T-helper 17 cell (primary cell): ENCODE measurements at places on chromosomes 13 and 19.

DNA sequence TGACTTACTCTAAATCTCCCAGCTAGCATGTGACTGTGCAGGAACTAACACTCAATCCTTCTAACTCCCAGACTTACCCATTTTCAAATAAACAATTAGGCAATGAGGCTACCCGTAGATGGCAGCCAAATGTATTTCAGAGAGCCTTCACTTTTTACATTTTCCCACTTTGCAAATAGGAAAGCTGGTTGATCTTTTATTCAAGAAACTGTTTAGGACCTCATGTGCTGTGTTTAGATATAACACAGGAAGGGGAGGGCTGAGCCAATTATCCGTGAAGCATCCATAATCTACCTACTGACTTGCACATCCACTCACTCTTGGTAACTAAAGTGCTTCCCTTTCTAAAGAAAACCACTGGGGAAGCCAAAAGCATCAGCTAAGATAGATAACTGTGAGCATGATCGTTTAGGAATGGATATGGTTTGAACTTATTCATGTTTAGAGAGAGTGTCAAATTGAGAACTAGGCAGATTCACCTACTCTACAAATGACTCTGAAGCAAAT lies 33.4 kb downstream of the MBNL2 start:
- no peak for DNase-seq

DNA sequence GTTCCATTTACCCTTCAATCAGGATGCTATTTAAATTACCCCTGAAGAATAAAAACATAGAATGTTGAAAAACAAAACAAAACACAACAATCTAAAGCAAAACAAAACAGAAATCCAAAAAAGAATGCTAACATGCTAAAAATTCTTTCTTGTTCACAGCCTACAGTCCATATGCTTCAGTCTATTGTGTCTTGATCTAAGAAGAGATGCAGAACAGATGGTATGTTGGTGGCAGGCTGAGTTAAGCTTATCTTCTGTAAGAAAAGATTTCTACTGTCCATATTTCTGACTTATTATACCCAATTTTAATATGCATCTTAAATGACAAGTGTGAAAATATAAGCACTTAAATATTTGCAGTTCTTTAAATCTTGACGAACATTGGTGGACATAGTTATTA lies 356.1 kb upstream of the SLITRK1 start:
- no peak for DNase-seq

GRCh38 chr13:31476266-31476665 lies 263.1 kb upstream of the RXFP2 start:
- no peak for DNase-seq

- no peak for DNase-seq
These were observed 84.8 kb downstream of the ZMYM2 start for GRCh38 chr13:20043207-20043925.

GRCh38 chr13:27481766-27482165 lies 31.4 kb upstream of the MTIF3 start:
- no peak for DNase-seq

GRCh38 chr13:39527961-39528660 lies 74.9 kb downstream of the LHFPL6 start:
- DNase-seq: no peak

DNA sequence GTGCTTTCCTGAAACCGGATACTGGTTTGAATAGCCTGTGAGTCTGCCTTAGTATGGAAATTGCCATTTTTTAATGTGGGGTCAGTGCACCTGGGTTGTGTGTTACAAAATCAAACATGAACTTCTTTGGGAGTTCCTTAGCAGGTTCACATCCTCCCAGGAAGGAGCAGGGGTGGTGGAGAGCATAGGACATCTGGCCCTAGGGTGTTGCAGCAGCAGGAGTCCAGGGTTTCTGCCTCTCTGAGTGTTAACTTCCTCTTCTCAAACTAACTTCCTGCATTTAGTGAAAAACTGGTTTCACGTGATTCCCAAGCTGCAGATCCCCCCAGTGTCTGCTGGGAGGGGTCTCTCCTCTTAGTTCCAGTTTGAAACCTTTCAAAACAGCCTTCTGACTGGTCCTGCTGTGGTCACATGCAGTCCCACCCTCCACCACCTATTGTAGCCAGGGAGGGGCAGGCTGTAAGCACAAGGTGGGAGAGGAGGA lies 7.2 kb downstream of the RNASEH2B start:
- no peak for DNase-seq

- no peak for DNase-seq
These were observed 70.4 kb upstream of the CACNA1A start for GRCh38 chr19:13576726-13577125.

DNA sequence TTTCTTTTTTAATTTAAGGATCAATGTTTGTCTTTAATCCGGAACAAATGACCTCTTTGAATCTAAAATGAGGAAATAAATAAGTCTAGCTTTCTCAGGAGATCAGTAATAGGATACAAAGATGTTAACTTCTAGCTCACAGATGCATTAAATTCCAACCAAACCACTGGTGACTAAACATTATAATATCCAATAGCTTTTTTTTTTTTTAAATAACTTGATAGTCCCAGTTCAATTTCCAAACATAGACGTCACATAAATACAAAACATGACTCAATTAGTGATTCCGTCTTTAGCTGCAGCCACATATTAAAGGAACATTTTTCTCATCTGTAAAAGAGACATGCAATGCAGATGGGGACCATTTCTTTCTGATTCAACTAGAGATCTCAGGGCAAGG lies 390.5 kb upstream of the PCDH9 start:
- no peak for DNase-seq

GRCh38 chr13:29318741-29319140 lies 276.7 kb downstream of the SLC7A1 start:
- no peak for DNase-seq

- DNase-seq: no peak
These were observed 79.6 kb upstream of the UQCRFS1 start for GRCh38 chr19:29292562-29292961.

GRCh38 chr13:36850790-36851438 lies 31.9 kb downstream of the RFXAP start:
- DNase-seq: no peak

GRCh38 chr19:29985196-29985595 lies 43.2 kb downstream of the URI1 start:
- DNase-seq: no peak

GRCh38 chr19:14786421-14786851 lies 8.1 kb upstream of the ADGRE2 start:
- no peak for DNase-seq

- no peak for DNase-seq
These were observed 71.2 kb downstream of the MYO16 start for GRCh38 chr13:108700422-108701170.

DNA sequence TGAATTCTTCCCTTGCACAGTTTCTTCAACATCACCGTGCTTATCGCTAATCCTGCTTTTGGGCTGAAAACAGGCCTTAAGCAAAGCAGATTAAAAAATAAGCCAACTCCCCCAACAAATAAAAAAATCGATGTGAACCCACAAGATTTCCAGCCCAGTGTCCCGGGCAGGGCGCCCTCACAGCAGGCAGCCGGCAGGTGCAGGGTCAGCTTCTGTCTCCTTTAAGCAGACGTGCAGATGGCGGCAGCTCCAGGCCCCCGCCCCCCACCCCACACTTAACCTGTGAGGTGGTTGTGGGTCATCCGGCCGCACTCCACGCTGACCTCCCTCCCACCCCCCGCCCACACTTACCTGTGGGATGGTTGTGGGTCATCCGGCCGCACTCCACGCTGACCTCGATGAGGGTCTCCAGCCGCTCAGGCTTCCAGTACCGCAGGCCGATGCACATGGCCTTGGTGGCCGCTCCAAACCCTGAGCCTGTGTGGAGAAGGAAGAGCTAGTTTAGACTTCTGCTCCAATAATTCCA lies 19.8 kb downstream of the ADPRHL1 start:
- no peak for DNase-seq

DNA sequence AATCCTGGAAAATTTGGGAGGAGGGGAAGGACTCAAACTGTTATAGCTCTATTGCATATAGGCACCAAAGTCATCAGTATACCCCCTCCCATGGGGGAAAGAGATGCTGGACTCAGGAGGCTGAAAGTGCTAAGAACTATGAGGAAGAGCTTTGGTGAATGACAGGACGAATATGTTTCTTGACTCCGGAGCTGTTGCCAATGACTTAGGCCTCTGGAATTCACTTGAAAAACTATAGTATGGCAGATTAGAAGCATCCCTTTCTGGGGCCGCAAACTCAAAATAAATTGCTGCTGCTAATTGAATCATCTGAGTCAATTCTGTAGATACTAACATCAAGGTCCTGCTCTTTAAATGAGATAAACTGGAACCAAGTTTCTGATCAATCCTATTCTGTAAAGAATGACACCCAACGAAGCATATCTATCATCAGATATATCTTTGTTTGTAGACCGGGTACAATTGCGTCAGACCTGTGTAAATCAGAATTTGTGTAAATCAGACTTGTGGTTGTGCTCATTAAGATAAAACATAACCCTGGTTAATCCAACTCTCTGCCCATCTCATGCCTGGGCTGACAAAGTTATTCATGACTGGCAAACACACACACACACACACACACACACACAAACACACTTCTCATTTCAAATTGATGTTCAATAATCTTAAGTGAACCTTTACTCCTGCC lies 1793.8 kb upstream of the PCDH20 start:
- no peak for DNase-seq

GRCh38 chr13:105097521-105097920 lies 1437.9 kb downstream of the EFNB2 start:
- no peak for DNase-seq

DNA sequence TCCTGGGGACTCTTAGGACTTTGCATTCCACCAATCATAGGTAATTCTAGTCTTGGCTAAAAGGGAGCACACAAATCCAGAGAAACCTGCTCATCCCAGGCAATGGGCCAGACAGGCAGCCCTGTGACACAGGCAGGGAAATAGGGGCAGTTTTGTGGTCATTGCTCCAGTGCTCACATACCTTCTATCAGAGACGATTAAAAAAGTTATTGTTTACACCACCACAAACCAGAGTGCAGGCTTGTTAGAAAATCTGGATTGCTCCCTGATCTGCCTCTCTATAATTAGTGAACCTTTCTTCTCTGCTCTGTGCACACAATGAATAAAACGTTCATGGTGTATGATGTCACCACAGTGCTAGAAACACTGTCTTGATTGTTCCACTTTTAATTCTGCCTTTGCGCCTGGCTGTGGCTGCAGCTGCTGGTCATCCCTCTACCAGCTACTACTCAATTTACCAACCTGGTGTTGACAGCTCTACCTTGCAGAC lies 121.6 kb upstream of the SPATA13 start:
- DNase-seq: no peak

DNA sequence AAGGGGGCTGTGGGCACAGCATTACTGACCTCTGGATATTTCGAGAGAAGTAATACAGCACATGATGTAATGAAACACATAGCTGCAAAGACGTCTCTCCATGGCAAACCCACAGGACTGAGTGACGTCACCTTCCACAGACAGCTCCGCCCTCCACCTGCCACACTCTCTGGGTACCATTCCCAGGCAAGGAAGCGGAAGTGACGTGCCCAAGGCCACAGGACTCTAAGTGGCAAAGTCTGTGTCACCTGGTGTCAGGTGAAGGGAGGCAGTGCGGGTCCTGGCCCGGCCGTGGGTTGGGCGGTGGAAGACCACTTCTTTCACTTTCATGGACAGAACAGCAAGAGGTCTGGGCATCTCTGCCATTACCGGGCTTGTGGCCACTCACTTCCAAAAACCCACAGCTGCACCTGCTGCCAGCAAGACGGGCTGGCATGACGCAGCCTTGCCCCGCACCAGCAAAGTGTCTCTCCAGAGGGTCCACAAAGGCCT lies 6.8 kb upstream of the ADPRHL1 start:
- DNase-seq: no peak

GRCh38 chr13:105721016-105721415 lies 814.4 kb downstream of the EFNB2 start:
- no peak for DNase-seq

DNA sequence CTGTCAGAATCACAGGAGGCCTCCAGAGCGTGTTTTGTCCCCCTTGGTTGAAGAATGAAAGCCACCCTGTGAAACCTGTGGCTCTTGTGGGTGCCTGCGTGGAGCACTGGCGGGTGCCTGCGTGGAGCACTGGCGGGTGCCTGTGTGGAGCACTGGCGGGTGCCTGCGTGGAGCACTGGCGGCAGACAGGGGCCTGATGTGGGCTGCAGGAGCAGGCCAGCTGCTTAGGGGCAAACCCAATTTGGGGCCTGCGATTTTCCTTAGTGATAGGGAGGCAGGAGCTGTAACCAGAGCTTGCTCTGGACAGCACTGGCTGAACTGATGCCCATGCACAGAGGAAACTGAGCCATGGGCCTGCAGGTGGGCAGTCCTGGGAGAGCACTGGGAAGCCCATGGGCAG lies 24.3 kb downstream of the ARHGEF7 start:
- no peak for DNase-seq

GRCh38 chr13:99374169-99374991 lies 67.2 kb upstream of the GPR183 start:
- no peak for DNase-seq

DNA sequence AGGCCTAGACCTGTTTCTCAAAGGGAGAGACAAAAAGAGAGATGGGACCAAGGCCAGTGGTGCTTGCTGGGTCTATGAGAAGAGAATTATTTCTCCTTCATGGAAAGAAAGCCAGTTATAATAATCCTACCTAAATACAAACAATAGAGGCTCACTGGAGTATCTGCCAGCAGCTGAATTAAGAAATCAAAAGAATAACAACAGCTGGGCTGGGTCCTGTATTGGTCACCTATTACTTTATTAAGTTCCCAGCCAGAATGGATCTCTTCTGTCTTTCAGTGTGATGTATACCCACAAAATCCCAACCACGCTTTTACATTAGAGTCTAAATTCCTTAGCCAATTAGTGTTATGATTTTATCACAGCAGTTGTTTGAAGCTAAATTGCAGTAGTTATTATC lies 297.8 kb upstream of the DACH1 start:
- no peak for DNase-seq

GRCh38 chr13:86918682-86919081 lies 752.5 kb upstream of the SLITRK5 start:
- DNase-seq: no peak
